ENCODE measurements at places on chromosomes 11 and 22.
A peak's percentile ranks its signal among the peaks of the same experiment; 100 is the strongest.

DNA sequence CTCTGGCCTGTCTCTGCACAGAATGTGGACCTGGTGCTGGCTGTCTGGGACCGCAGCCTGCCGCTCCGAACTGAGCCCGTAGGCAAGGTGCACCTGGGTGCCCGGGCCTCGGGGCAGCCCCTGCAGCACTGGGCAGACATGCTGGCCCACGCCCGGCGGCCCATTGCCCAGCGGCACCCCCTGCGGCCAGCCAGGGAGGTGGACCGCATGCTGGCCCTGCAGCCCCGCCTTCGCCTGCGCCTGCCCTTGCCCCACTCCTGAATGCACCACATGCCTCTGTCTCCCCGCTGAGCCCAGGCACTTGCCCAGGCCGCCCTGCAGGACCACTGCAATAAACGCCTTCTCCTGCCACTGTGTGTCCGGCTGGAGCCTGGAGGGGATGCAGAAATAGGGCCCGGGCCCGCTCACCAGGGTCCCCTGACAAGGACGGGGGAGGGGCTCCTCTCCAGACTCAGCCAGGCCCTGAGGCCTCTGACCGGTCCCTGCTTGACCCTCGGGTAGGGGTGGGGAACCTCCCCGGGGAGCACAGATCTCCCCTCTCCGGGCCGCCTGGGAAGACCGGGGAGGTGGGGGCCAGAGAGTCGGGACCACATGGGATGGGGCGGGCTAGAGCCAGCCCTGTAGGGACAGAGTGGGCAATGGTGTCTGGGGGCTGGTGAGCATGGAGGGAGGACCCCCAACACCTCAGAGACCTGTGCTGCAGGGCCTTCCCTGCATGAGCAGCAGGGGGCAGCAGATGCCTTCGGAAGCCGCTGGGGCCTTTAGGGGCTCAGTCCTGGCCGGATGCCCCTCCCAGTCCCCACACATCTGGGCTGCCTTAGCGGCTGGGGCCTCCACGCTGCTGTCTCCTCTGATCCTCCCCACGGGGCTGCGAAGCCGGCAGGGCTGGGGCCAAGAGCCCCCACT, 1.4 kb upstream of the TNNI2 start:
- peak; percentile 50 for DNase-seq

DNA sequence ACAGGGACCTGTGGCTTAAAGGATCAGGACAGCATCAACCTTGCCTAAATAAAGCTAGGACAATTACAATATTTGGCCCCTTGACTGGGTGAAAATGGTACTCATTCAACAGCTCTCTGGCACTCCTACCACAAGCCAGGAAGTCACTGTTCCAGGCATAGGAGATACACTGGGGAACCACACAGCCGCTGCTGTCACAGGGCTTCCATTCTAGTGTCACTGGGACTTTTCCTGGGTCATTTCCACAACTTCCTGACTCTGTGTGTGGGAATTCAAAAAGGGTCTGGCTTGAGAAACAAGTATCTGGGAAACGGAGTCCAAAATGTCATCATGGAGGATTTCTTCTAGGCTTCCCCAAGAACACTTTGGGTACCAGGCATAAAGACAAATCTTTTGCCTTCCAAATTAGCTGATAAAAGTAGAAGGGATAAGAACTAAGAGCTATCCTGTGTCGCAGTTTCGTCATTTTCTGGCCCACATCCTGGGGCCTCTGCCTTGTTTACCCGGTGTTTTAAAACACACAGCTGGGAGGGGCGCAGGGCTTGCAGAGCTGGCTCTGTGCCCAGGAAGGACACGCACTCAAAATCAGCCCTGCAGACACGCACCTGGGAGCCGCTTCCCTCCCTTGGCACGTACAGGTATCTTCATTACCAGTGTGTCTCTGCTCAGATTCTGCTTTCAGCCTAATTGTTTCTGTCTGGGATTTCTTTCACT, 38.0 kb downstream of the TMEM45B start:
- peak; percentile 3 for DNase-seq

- no peak for DNase-seq
Measured at GRCh38 chr11:71164621-71165020, 87.8 kb downstream of the SHANK2 start.

- no peak for DNase-seq
Measured at GRCh38 chr11:129864811-129865210, 30.6 kb downstream of the NFRKB start.

DNA sequence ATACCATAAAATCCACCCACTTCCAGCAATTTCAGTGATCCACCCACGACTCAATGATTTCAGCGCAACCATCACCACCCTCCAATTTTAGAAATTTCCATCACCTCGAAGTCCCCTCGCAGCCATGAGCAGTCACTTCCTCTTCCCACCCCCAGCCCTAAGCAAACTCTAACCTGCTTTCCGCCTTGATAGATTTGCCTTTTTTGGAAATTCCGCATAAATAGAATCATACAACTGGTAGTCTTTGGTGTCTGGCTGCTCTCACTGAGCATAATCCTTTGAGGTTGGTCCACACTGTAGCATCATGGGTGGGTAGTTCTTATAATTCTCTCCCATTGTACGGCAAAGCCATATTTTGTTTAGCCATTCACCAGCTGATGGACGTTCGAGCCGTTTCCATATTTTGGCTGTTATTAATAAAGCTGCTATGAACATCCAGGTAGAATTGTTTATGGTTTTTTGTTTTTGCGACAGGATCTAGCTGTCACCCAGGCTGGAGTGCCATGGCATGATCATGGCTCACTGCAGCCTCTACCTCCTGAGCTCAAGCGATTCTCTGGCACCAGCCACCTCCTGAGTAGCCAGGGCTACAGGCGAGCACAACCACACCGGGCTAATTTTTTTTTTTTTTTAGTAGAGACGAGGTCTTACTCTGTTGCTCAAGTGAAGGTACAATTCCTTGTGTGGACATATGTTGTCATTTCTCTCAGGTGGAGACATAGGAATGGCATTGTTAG, 16.0 kb downstream of the PIM3 start:
- DNase-seq = no peak

- DNase-seq = no peak
Measured at GRCh38 chr11:20247591-20248007, 87.3 kb upstream of the DBX1 start.

DNA sequence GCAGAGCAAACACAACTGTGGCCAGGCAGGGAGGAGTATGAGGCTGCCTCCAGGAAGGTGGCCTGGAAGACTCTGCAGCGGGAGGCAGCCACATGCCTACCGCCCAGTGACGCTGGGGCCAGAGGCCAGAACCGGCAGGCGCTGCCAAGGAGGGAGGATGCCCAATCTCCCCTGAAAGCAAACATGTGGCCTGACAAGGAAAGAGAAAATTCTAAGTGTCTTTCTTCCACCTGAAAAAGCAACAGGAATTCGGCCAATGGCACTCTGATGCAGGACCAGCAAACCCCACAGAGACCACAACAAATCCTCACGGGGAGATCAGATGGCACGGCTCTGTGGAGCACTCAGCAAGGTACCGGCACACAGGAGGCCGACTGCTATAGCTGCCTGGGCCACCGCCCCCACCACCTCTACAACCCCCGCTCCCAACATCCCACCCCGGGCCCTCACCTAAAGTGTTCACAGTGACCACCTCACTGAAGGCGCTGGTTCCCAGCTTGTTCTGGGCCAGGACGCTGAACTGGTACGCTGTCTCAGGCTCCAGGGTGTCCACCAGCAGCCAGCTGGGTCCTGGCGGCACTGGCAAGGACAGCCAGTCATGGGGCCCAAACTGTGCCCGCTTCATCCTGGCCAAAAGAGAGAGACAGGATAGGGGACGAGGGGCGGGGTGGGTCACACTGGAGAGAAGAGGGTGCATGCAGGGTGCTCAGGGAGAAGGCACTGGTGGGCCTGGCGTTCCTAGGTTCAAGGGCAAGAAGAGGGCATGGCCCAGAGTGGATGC, 30.1 kb downstream of the IGSF9B start:
- DNase-seq = no peak

DNA sequence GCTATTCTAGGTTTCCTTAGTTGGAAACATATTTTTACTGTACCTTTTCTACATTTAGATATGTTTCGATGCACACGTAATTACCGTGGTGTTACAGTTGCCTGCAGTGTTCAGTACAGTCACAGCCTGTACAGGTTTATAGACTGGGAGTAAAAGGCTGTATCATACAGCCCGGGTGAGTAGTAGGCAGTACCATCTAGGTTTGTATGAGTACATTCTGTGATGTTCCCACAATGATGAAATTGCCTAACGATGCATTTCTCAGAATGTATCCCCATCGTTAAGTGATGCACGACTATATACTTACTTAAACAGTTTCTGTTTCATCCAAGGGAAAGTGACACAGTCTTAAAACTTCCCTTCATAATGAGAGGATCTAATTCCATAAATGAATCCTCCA, 13.1 kb upstream of the THY1 start:
- DNase-seq = no peak

- no peak for DNase-seq
Measured at GRCh38 chr11:26599425-26599824, 27.4 kb upstream of the MUC15 start.

- no peak for DNase-seq
Measured at GRCh38 chr22:47995264-47995627, 1232.8 kb downstream of the TBC1D22A start.

- DNase-seq = no peak
Measured at GRCh38 chr22:48755059-48755949, 1072.4 kb downstream of the BRD1 start.

DNA sequence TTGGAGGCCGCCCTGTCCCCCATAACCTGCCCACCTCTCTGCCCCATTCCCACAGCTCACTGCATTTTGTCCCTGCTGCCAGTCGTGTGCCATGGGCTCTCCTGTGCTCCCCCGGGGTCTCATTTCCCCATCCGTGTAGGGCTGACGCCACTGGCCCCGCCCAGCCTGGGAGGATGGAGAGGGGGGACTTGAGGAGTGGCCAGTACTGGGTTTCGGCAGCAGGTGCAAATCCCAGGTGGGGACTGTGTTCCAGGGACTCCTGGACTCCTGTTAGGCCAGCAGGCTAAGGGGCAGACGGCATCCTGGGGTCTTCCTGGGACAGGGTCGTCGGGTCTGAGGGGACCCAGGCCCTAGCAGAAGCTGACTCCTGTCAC, 1.2 kb upstream of the MYO7A start:
- DNase-seq = no peak

DNA sequence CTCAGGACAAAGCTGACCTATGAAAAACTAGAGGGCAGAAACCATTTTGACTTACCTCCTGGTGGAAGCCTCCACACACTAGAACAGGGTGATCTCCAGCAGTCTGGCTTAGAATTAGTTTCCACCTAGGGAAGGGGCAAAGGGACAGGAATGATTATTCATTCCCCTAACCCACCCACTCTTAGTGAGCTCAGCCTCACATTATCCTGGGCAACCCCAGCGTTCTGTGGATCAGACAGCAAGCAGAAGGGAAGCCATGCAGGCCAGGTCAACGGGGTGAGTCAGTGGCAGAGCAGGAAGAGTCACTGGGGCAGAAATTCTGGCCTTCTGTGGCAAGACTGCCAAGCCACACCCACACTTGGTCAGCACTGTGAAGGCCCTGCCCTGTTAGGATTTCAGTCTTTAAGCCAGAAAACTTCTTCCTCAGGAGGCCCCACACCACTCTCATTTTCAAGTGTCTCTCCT, 10.5 kb downstream of the NUMA1 start:
- no peak for DNase-seq

DNA sequence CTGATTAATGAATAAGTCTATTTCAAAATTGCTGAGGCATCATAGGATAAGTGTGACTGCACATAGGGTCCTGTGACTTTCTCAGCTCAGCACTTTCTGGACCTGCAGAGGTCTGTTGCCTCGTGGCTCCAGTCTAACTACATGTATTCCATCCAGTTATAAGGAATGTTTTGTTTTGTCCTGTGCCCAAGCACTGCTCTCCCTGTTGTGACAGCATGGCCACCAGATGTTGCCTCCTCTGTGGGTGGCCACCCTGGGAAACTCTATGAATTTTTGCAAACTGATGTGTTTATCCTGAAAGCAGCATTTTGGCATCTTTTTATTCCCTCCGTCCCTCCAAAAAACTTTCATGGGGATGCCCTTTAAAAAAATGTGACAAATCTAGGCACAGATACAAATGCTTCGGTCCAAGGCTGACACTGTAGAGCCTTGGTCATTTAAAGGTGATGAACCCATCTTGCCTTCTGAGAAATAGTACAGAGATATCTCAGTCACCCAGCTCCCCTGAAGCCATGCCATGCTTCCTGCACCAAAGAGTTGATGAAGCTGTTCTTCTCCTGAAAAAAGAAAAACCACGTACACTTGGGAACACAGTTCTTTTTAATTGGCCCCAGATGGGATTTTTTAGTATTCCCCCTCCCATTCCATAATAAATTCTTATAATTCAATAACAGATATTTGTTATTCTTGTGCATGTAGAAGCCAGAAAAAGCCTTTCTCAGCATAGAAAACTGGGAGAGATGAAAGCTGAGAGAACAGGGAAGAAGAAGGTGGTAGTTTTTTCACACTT, 72.6 kb downstream of the CCDC34 start:
- DNase-seq = no peak

GRCh38 chr11:75022759-75023396, 34.1 kb downstream of the NEU3 start:
- DNase-seq = peak; percentile 49

DNA sequence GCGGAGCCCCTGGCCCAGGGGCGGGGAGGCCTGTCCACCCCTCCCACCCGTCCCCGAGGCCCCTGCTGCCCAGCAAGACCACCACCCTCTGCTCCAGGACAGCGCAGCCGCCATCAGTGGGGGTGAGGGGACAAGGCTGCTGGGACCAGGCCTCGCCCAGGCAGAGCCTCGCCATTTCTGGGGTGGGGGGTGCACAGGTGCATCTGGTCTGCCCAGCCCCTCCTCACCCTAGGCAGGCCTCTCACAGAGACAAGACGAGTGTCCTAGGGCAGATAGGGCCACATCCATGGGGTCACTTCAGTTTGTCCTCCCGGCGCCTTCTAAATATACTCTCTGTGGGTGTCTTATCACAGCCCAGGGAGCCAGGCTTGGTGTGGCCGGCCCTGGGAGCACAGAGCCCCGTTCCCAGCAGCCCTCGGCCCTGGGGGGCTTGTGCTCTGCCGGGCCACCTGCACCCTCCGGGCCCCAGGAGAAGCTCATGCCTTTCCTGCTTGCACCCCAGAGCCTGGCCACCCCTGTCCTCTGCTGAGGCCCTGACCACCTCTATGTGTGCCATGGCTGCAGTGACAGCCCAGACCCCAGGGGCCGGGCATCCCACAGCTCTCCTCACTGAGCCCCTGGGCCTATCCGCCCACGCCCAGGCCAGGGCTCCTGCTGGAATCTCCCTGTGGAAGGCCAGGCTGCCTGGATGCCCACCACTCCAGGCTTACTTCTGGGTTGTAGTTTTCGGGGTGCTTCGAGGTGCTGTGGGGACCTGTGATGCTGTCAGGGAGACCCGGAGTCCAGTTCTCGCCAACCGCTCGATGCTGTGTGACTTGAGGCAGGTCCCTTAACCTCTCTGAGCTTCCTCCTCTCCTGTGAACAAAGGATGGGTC, 70.8 kb downstream of the KCNQ1 start:
- DNase-seq = no peak

DNA sequence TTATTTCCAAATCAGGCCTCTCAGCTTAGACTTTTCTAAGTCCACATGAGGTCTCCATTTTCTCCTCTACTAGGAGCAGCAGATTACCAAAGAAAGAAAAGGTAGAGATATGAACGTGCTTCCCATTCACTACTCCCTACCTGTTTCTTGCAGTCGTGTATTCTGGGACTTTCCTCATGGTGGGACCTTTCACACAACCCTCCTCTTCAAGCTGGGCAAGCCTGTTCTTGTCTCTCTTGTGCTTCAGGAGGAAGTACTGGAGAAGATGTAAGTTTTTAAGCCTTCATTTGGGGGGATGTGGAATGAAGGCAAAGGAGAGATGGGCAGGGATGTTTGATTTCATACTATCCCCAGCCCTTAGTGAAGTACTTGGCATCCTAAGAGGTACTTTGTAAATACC, 128.8 kb upstream of the SESN3 start:
- no peak for DNase-seq

GRCh38 chr11:17014833-17015626, 816 bp upstream of the PLEKHA7 start:
- no peak for DNase-seq

All from stimulated activated CD4-positive, alpha-beta T cell treated with anti-CD3 and anti-CD28 coated beads, Interleukin-1b, Interleukin-23, amount 100 ng/mL, for 1 hour (primary cell).